ENCODE measurements at places on chromosomes 1 and 21. TPM values are rescaled to one million over a fixed set of nuclear protein-coding genes. Genes with fewer than 3 reads are reported as not detected.
A peak's percentile ranks its signal among the peaks of the same experiment; 100 is the strongest.

GRCh38 chr21:21406921-21407320 lies 408.7 kb downstream of the NCAM2 start:
- DNase-seq, result no peak

DNA sequence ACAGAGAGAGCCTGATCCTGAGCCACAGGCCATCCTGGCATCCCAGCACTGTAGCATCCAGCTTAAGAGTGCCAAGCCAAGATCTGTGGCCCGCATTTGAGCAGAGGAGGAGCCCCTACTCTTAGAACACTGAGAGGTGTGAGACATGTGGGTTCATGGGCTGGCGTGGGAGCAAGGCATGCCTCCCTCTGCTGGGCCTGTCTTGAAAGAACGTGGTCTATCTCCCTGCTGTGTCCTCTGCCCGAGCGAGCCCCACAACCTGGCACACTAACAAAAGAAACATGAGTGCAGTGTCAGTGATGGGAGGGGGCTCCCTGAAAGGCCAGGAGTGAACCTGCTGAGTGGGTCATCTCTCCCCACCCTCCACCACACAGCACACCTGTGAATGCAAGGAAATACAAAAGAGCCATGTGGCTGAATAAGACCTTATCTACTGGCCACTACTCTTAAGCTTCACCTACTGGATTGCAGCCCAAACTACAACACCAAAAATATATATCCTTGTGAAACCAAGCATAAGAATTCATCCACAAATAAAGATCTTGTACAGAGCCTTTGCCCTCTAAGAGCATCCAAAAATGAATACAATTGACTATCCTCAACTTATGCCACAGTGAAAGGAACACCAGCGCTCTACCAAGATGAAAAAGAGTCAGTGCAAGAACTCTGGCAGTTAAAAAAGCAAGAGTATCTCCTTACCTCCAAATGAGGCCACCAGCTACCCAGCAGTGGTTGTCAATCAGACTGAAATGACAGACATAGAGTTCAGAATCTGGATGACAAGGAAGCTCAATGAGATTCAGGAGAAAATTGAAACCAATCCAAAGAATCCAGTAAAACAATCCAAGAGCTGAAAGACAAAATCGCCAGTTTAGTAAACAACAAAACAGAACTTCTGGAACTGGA lies 259.4 kb upstream of the DAB1 start:
- no peak for DNase-seq

- DNase-seq, result no peak
Observed at GRCh38 chr21:37868446-37869295, 47.6 kb downstream of the KCNJ6 start.

DNA sequence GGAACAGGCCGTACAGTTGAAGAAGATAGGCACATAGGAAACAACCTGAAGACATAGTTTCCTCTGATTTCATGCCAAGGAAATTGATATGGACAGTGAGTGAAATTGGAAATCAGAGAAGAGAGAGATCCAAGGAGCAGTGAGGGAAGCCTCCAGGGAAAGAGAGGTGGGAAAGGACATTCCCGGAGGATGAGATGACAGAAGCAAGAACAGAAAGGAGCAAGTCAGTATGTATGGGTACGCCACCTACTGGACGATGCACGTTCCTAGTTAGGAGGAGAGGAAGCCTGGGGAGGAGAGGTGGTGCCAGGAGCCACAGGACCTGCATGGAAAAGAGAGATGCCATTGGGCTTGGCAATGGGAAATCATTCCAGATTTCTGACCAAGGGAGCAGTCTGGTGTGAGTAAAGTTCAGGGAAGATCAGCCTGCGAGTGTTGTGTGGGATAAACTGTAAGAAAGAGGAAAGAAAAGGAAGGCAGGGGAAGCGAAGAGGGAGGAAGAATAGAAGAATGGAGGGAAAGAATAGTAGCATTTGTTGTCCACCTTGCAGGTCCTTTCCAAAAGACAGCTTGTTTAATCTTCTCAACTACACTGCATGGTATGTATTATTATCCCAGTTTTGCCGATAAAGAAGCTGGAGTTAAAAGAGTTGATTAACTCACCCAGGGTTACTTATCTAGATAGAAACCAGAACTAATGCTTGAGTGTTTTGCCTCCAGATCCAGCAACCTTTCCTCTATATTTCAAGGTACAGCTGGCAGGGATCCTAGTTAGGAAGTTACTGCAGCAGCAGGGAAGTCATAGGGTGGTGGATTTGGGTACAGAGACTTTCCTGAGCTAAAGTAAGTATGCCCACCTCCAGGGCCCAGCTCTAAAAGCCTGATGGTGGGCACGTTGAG lies 27.4 kb downstream of the C1orf116 start:
- peak; percentile 12 for DNase-seq

GRCh38 chr21:34570313-34570712 lies 44.6 kb downstream of the RCAN1 start:
- no peak for DNase-seq

DNA sequence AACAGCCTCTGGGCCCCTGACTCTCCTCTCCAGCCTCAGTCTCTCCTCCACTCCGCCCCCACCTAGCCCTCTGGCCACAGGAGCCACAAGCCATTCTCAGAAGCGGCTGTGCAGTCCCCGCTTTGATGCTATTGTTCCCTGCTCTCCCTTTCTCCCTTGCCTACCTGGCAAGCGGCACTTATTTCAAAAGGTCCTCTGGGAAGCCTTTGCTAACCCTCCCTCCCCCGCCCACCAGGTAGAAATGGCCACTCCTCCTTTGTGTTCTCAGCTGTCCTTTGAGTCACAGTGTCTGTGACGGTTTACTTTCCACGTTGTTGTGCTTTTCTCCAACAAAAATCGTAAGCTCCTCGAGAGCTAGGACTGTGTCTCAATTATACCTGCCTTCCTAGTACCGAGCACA lies 338.4 kb upstream of the PROX1 start:
- DNase-seq, result no peak

DNA sequence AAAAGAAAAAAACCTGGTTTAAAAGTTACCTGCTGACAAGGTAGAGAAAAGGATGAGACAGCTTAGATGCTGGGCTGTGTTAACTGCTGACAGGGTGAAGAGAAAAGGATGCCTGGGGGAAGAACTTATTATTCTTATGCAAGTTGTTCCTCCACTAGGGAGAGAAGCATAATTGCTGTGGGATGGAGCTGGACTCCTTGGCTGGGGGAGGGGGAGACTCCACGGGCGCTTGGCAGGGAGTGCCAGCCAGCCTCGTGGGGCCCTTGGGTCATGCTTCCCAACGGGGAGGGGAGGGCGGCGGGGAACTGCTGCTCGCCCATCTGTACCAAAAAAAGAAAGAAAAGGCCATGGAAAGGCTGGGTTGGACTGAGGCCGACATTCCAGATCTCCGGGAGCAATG lies 47.2 kb downstream of the SYCP1 start:
- DNase-seq, result no peak

GRCh38 chr1:205441318-205441633 lies 14.6 kb downstream of the BLACAT1 start:
- no peak for DNase-seq

- DNase-seq, result no peak
Observed at GRCh38 chr1:232306269-232306961, 323.5 kb downstream of the SIPA1L2 start.

- DNase-seq, result no peak
Observed at GRCh38 chr1:43329995-43330751, 7.4 kb upstream of the MPL start.

- DNase-seq, result peak; percentile 46
Observed at GRCh38 chr1:37602750-37603694, 7.3 kb upstream of the GNL2 start.

- no peak for DNase-seq
Observed at GRCh38 chr21:36472377-36472776, 7.5 kb downstream of the CLDN14 start.

DNA sequence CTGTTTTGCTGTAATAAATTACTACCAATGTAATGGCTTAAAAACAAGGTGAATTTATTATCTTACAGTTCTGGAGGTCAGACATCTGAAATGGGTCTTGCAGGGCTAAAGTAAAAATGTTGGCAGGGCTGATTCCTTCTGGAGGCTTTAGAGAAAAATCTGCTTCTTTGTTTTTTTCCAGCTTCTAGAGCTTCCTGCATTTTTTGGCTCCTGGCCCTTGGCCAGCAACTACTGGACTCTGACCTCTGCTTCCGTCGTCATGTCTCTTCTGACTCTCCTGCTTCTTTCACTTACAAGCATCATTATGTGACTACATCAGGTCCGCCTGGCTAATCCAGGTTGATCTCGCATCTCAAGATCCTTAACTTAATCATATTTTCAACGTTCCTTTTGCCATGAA lies 350.9 kb downstream of the S1PR1 start:
- no peak for DNase-seq

DNA sequence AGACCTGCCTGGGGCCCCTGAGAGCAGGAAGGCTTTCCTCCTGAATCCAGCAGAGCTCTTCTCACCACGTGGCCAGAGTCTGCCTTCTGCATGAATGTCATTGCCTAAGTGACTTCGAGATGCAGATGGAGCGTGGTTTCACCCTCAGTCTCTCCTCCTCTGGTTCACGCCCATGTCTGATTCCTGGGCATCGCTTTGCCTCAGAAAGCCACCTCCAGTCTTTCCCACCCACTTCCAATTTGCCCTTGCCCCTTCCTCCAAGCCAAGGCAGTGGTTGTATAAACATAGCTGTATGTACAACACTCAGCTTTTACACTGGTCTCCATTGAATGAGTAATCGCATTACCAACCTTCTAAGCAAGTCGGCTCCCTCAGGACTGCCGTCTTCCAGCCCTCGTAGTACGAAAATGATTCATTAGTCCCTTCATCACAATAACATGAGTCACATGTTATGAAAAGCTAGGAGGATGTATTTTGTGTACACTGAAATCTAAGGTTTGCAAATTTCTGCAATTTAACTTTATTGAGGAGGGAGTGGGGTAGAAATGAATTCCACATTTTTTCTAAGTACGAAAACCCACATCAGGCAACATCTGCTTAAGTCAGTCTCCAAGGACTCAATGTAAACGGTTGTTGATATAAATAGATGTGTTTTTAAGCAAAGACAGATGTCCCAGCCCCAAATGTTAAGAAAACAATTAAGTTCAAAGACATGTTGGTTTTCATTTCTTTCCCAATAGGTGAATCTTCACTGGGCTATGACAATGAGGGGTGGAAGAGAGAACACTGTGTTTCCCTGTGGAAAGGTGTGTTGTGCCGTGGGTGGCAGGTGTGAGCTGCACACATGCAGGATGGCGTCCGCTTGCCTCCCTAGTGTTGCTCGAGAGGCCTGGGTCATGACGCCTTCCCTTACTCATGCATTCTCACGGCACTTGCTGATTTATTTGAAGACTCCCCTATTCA lies 32.3 kb upstream of the ETS2 start:
- DNase-seq, result no peak

The LAMB3 gene
- 13.9 TPM for total RNA-seq

The HSD17B7 gene
- 10.9 TPM for total RNA-seq

The KIF26B gene
- 1.6 TPM for total RNA-seq

All from thymus (tissue), 14 donors.